ENCODE measurements at places on chromosomes 5 and 9.
A peak's percentile ranks its signal among the peaks of the same experiment; 100 is the strongest.

DNA sequence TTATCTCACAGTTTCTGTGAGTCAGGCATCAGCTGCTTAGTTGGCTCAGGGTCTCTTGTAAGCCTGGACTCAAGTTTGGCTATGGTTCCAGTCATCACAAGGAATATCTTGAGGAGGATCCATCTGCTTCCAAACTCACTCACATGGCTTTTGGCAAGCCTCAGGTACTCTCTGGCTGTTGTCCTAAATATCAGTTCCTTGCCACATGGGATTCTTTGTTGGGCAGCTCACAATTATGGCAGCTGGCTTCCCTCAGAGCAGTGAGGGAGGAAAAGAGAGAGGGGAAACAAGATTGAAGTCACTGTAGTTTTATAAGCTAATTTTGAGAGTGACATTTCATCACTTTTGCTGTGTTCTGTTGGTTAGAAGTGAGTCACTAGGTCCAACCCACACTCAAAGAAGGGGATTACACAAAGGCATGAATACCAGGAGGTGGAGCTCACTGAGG is 144.5 kb downstream of the GCNT1 start:
- DNase-seq, result peak; percentile 38

DNA sequence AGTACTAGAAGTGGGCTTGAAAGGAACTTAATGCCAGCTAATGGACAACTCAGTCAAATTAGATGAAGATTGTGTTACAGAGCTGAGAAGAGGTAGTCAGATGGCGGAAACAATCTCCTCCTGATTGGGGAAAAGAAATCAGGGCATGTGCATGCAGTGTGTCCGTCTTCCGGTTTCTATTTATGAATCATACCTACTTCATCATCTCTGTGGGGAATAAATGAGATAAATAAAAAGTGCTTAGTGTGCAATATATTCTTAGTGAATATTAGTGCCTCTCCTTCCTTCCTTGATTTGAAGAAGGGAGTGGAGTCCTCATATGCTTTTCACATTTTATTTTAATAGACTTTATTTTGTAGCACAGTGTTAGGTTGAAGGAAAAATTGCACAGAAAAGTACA is 108.7 kb upstream of the NFIL3 start:
- no peak for DNase-seq

DNA sequence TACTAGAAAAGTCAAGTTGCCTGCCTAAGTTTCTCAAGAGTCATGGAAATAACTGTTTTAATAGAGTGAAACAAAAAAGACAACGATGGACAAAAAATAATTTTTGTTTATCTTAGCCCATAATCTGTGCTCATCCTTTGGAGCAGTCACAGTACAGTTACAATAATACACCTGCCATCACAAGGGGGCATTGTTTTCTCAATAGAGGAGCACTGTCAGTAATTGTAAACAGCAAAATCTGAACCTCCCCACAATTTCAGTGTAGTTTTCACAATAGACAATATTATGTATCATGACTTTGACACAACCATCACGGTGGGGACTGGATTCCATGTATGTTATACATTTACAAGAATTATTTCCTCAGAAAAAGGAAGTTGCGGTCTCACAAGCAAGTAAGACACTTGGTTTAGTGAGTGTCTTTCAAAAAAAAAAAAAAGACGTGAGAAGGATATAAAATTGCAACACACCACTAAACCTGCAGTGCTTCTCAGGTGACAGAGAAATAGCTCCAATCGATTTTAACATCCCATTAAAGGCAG is 586.3 kb downstream of the PTPRD start:
- DNase-seq, result no peak

DNA sequence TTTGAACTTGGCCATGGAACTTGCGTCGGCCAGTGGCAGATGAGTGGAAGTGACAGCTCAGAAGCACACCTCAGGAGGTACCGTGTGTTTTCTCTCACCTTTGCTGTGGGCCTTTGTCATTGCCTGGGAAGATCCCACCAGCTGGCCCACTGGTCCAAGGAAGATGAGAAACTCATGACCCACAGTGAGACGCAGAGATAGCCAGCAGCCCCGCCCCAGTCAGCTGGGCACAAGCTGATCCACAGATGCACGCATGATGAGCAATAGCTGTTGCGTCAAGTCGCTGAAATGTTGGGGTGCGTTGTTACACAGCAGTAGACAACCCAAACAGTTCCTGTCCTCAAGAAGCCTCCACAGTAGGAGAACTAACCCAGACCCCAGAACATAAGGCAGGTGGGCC is 30.8 kb upstream of the UNC5A start:
- DNase-seq, result no peak

- DNase-seq, result no peak
These were observed 24.8 kb downstream of the ADCY2 start for GRCh38 chr5:7420510-7421280.

GRCh38 chr5:157611571-157612476 is 36.2 kb upstream of the ADAM19 start:
- no peak for DNase-seq

GRCh38 chr5:143341807-143342570 is 61.5 kb downstream of the NR3C1 start:
- no peak for DNase-seq

- no peak for DNase-seq
These were observed 13.8 kb upstream of the STC2 start for GRCh38 chr5:173341961-173342430.

GRCh38 chr9:134626571-134627416 is 14.8 kb upstream of the COL5A1 start:
- peak; percentile 27 for DNase-seq

- peak; percentile 59 for DNase-seq
These were observed 37.5 kb downstream of the NAA35 start for GRCh38 chr9:85978496-85978895.

DNA sequence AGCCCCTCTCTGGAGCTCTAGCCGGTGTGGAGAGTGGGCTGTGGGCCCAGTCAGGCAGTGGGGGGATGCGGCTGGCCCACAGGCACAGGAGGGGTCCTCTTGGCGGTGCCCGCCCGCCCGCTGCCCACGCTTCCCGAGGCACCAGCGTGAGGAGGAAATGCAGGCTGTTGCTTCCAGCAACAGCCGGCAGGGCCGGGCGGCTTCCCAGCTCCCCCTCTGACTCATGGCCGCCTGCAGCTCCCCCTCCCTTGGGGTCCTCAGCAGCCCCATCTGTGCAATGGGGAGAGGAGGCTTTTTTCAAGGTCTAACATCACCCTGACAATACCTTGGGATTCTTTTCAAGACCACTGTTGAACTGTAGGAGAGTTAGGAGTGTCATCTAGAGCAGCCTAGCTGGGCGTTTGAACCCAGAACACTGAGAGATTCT is 10.4 kb downstream of the CXXC5 start:
- no peak for DNase-seq

- peak; percentile 72 for DNase-seq
These were observed 1201.4 kb upstream of the C9orf72 start for GRCh38 chr9:28774433-28775235.

- no peak for DNase-seq
These were observed 19.1 kb upstream of the LAMC3 start for GRCh38 chr9:130989891-130990290.

DNA sequence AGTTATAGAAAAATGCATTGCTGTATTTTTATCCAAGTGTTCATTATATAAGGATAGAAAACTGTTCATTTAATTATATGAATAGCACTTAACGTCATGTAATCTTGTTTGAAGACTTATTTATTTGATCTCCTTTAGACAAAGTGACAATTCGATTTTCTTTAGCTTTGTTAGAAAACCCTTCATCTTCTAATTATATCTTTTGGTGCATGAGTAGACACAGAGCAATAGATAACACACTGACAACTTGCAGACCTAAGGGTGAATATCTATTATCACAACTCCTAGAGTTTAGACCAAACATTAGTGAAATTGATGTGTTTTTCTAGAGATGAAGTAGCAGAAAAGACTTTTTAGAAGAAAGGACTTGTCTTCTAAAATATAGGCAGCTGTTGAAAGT is 446.4 kb upstream of the SEMA6A start:
- no peak for DNase-seq

DNA sequence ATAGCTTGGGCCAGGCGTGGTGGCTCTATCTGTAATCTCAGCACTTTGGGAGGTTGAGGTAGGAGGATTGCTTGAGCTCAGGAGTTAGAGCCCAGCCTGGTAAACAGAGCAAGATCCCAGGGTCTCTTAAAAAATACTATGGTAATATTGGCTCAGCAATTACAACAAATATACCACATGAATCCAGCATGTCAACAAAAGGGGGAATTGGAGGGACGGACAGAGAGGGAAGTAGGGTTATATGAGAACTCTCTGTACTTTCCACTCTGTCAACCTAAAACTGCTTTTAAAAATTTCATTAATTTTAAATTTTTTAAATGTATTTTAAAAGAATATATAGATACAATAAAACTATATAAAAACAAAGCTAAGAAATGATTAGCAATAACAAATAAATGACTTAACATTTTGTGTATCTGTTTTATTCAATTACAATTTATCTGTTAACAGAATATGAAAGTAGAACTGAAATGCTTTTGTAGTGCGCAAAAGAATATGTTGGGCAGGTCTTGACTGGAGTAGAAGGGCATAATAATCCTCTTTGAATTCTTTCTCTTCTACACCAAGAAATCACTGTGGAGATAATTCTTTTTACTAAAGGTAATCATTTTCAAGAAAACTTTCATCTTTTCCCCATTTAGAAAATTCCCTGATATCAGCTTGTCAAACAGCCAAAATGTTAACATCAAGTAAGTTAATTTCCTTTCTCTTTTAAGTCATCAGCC is 12.9 kb upstream of the CDC42SE2 start:
- no peak for DNase-seq

DNA sequence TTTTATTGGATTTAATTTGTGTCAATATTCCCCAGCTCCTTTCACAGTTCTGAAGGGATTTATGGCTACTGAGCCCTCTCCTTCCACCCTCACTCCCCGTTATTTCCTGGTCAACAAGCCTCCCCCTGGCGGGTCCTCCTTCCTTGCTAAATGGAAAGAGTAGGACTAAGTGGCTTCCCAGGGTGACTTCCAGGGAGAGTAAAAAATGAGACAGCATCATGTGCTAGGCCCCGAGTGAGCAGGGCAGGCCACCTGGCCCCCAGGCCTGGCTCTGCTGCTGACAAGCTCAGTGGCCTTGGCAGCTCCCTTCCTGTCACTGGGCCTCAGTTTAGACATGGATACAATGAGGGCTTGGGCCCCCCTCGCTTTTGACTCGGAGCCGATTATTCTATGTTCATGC is 201.3 kb downstream of the HSPA4 start:
- DNase-seq, result no peak

- peak; percentile 19 for DNase-seq
These were observed 343.6 kb downstream of the SPATA31D1 start for GRCh38 chr9:82332018-82332773.

GRCh38 chr9:100852088-100852487 is 176.4 kb upstream of the PLPPR1 start:
- no peak for DNase-seq

GRCh38 chr9:74132986-74133385 is 364.1 kb upstream of the RORB start:
- no peak for DNase-seq

DNA sequence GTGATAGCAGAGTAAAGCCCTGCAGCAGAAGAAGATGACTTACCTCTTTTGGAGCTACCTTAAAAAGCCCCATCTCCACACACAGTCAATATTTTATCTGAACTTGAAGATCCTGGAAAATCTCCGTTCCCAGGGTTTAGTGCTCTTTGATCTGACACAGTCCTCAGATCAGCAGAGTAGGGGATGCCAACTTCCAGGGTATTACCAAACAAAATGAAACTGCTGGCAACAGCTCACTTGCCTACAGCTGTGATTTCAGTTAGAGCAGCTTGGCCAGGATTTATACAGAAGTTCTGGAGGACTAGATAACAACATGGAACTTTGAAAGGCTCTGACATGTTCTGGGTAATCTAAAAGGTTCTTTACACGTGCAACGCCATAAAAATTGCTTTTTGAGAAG is 1537.8 kb upstream of the ACO1 start:
- peak; percentile 67 for DNase-seq

- DNase-seq, result peak; percentile 72
These were observed 50.9 kb upstream of the TUT7 start for GRCh38 chr9:86405086-86405491.

- DNase-seq, result peak; percentile 72
These were observed 8.5 kb downstream of the PRR7 start for GRCh38 chr5:177455036-177455660.

- no peak for DNase-seq
These were observed 324.3 kb upstream of the RORB start for GRCh38 chr9:74172874-74173273.

GRCh38 chr9:112041536-112042243 is 133.4 kb downstream of the SUSD1 start:
- no peak for DNase-seq

DNA sequence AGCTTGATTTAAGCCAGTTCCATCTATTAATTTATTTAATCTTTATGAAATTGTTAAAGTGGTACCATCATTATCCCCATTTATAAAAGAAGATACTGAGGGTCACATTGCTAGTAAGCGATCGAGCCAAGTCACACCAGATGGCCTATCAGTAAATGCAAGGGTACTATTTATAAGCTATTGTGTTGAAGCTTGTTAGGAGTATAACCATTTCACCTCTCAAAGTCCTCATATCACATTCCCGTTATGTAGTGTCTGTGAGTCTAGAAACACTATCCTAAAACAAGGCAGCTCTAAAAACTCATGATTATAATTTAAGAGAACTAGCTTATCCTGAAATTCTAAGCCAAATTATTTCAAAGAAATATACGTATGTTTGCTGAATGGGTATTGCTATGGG is 1161.8 kb downstream of the EFNA5 start:
- no peak for DNase-seq

GRCh38 chr5:157732130-157732514 is 902 bp downstream of the THG1L start:
- no peak for DNase-seq

DNA sequence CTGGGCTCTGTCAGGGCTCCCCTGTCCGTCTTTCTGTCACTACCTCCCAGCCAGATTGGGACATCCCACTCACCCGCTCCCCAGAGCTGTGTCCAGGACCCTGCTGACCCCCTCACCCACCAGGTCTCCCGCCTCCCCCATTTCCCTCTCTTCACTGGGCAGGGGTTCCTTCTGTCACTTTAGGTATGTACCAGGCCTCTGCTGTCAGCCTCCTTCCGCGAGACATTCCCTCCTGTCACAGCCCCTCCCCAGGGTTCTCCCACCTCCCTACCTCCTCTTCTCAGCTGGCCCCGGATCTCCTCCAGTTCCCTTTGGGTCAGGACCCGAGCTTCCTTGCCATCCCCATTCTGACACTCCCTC is 488 bp downstream of the POLR1E start:
- DNase-seq, result no peak

- DNase-seq, result peak; percentile 95
These were observed 256.7 kb downstream of the ARRDC3 start for GRCh38 chr5:91126448-91126847.

- DNase-seq, result no peak
These were observed 84.2 kb downstream of the AK8 start for GRCh38 chr9:132793606-132794580.

DNA sequence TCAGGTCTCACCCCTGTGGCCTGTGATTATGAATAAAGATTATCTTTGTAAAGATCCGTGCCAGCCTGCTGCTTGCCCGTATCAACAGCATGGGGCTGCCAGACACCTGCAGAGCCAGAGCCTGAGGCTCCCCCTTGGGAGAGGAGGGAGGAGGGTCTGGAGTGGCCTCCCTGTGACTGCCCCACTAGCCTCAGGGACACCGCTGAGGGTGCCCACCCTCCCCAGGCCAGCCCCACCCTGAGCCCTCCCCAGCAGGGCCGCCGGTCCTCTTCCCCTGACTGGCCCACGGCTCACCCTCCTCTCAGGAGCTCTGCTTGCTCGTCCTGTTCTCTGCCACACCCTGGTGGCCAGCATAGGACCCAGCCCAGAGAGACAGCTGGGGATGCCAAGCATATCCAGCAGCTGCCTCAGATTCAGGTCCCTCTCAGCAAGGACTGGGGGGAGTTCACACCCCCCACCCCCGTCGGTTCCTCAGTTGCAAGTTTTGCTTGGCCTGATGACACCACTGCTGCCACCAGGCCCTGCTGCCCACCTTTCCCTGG is 1.9 kb downstream of the SSNA1 start:
- DNase-seq, result no peak

Measured in lung (tissue), 17 donors.